Tibial nerve (tissue), 4 donors: ENCODE measurements at places on chromosomes 11 and 22.

- DNase-seq, result no peak
- no peak overlapping the region for H3K4me3 ChIP-seq
- no peaks in the 10 kb centered on the region for H3K4me1 ChIP-seq
- no peaks in the 10 kb centered on the region for H3K36me3 ChIP-seq
- no peaks in the 10 kb centered on the region for H3K27me3 ChIP-seq
These were observed 84.2 kb downstream of the CELSR1 start for GRCh38 chr22:46453006-46453828.

GRCh38 chr11:83312430-83312829 is 26.3 kb upstream of the CCDC90B start:
- no peak overlapping the region for H3K4me3 ChIP-seq
- DNase-seq, result no peak
- no peaks in the 10 kb centered on the region for H3K4me1 ChIP-seq

- no peak for DNase-seq
- peaks cover 41% of the 10 kb centered on the region for H3K27me3 ChIP-seq
- no peak overlapping the region for H3K4me3 ChIP-seq
- peaks cover 19% of the 10 kb centered on the region for H3K4me1 ChIP-seq
- no peaks in the 10 kb centered on the region for H3K36me3 ChIP-seq
These were observed 2.8 kb upstream of the KCNJ5 start for GRCh38 chr11:128888034-128888985.

DNA sequence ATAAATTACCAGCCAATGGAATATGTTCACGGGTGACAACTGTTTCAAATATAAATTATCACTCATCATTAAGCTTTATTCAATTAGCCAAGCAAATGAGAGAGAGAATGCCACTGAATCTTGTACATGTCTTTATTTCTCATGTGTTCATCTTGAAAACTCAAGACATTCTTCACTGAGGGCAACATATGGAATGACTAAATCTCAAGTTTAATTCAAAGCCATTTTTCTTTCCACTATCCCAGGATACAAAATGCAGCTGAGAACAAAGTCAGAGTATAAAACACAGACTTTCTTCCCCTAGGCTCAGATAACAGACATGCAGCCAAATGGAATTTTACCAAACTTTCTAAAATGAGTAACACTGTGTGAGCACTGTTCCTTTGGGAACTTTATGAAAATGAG is 12.1 kb upstream of the BBOX1 start:
- no peak overlapping the region for H3K4me3 ChIP-seq
- no peaks in the 10 kb centered on the region for H3K27me3 ChIP-seq
- DNase-seq, result no peak

- no peak overlapping the region for H3K4me3 ChIP-seq
- no peaks in the 10 kb centered on the region for H3K4me1 ChIP-seq
- H3K27me3 ChIP-seq, result no peaks in the 10 kb centered on the region
- no peaks in the 10 kb centered on the region for H3K36me3 ChIP-seq
These were observed 109.7 kb upstream of the OR9Q1 start for GRCh38 chr11:57913715-57914704.

DNA sequence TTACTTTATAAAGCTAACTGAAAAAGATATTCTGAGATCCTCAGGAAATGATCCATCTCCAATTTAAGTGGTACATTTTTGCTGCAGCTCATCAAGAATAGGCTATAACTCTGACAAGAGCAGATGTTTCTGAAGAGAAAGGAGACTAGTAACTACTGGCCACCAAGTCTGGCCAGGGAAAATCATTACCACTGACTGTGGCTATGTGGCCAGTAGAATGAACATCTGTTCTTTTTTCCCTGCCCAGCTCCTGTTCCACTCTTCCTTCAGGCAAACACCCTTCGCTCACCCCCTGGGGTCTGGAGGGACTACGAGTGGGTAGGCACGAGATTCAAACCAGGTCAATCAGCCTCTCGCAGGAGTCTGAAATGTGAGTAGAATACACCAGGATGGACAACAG is 23.9 kb downstream of the TMEM123 start:
- no peaks in the 10 kb centered on the region for H3K27me3 ChIP-seq
- no peak overlapping the region for H3K4me3 ChIP-seq
- peak overlapping the region; percentile 83 for H3K27ac ChIP-seq
- DNase-seq, result no peak
- H3K4me1 ChIP-seq, result peaks cover 18% of the 10 kb centered on the region
- no peaks in the 10 kb centered on the region for H3K36me3 ChIP-seq

DNA sequence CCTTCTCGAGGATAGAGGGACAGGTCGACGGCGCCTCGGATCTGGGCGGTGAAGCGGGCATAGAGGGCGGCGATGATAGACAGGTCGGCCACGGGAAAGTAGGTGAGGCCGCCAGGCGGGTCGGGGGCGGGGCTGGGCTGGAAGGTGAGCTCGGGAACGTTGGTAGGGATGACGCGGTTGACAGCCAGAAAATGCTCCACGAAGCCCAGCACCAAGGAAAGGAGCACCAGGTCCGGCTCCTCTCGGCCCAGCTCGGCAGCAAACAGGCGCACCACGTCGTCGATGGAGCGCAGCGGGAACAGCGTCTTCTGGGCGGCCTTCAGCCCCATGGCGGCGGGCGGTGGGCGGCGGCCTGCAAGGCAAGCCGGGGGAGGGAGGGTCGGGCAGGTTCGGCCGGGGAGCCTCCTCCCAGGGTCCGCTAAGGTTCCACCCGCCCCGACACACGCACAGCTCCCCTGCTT is 540 bp downstream of the MEN1 start:
- peaks cover 10% of the 10 kb centered on the region for H3K4me1 ChIP-seq
- H3K36me3 ChIP-seq, result no peaks in the 10 kb centered on the region
- H3K27ac ChIP-seq, result peak overlapping the region; percentile 81
- peak overlapping the region; percentile 74 for H3K4me3 ChIP-seq
